ENCODE measurements at places on chromosomes 13 and 19.

DNA sequence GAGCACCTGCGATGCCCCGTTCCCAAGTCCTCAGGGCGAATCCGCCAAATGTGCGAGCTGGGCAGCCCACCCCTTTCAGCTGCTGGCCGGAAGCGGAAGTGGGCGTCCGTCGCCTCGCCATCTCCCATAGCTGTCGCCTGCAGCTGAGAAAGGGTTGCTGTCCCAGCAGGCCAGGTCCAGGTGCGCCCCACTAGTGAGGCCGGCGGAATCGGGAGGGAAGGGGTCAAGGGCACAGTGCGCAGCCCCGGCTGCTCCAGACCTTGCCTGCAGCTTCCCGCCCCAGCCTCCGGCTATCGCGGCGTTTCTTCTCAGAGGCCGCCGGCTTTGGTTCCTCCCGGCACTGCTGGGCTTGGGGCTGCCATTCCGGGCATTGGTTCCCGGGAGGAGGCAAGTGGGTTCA is at the start of gene ZNF177:
TSS of gene ZNF177 (plus strand) at position 109 of the 400 bp plus-strand sequence. CDS start 15,299 bp downstream, outside the sequence.
- DNase-seq = no peak

- DNase-seq = no peak
Measured at GRCh38 chr19:8261347-8261746, 46.8 kb downstream of the CD320 start.

- DNase-seq = peak; percentile 98
Measured at GRCh38 chr19:18464646-18465045, 26.7 kb upstream of the ISYNA1 start.

GRCh38 chr13:44498502-44498901 is 77.6 kb downstream of the TSC22D1 start:
- DNase-seq = no peak

GRCh38 chr19:6297202-6297601 is 17.4 kb upstream of the MLLT1 start:
- DNase-seq = no peak

DNA sequence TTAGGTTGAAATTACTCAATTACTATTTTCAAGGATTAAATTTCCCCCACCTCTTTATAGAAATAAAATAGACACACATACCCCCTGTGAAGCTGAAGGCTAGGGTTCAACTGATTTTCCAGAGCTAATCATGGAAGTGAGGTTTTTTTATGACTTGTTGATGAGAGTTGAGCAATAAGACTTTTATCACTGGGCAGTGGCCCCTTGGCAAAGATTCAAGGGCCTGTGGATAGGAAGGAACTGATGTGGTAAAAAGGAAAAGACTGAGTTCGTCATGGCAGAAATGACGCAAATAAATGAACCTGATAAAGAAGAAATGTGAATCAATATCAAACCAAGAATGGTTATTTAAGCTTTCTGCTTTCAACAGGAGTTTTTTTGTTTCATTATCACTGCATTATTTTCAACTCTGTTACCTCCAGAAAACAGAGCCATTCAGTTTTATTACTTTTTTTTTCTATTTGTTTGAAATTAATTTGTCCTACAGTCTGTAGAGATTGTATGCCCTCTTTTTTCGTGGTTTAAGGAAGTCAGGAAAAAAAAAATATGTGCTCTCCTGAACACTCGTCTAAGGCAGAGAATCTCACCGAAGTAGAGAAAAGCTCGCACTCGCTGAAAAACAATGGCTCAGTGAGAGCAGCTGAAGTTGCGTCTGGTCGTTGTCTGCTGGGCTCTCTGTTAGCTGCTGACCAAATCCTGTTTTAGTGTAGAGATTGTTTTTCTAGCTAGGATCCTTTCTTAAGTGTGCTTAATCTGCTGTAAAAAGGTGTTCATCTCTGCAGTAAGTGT is 38.9 kb downstream of the STOML3 start:
- no peak for DNase-seq

GRCh38 chr13:66405908-66406802 is 824.0 kb downstream of the PCDH9 start:
- no peak for DNase-seq

GRCh38 chr13:52848455-52849195 is at the start of gene PCDH8:
TSS of gene PCDH8 (minus strand) at chr13:52848640. CDS start at chr13:52848436, 204 bp downstream.
- no peak for DNase-seq

- DNase-seq = no peak
Measured at GRCh38 chr19:37074819-37075362, 3.3 kb upstream of the ZNF420 start.

- no peak for DNase-seq
Measured at GRCh38 chr13:44801990-44802389, 187.3 kb downstream of the NUFIP1 start.

DNA sequence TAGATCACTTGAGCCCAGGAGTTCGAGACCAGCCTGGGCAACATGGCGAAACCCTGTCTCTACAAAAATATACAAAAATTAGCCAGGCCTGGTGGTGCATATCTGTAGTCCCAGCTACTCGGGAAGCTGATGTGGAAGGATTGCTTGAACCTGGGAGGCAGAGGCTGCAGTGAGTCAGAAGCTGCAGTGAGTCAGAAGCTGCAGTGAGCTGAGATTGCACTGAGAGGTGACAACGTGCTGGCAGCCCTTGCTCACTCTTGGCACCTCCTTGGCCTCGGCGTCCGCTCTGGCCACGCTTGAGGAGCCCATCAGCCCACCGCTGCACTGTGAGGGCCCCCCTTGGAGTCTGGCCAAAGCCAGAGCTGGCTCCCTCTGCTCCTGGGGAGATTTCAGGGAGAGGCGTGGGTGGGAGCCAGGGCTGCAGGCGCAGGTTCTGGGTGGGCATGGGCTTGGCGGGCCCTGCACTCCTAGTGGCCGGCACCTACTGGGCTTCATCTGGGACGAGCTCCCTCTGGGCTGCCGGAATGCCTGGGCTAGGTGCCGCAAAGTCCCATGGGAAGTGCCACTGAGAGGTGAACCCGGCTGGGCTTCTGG is 39.5 kb upstream of the RPL21 start:
- no peak for DNase-seq

DNA sequence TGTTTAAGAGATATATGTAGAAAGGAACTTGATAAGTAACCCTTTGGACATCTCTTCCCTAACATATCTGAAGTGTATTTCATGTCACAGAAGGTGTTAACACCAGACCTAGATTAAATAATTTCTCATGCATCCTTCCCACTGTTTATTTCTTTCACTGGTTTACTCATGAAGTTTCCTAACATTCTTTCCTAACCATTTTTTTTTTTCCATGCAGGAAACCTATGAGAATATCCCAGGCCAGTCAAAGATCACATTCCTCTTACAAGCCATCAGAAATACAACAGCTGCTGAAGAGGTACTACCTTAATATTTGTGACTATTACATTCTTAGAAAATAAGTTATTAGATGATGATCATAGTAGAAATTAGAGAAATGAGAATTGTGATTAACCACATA is 28.8 kb downstream of the IPO5 start:
- DNase-seq = no peak

GRCh38 chr19:51341976-51342580 is at the start of gene VSIG10L:
TSS of gene VSIG10L (minus strand) at chr19:51342139. CDS start at chr19:51342124, 15 bp downstream.
- no peak for DNase-seq

- DNase-seq = no peak
Measured at GRCh38 chr19:35852029-35852780, at the start of gene NPHS1. TSS of gene NPHS1 (minus strand) at chr19:35852504. CDS start at chr19:35851837, 667 bp downstream.

GRCh38 chr19:33492090-33492489 is 29.5 kb downstream of the PEPD start:
- DNase-seq = peak; percentile 24

- peak; percentile 32 for DNase-seq
Measured at GRCh38 chr13:113625965-113626721, 31.9 kb downstream of the ATP4B start.

GRCh38 chr13:30049692-30050091 is 199.3 kb upstream of the UBL3 start:
- no peak for DNase-seq

DNA sequence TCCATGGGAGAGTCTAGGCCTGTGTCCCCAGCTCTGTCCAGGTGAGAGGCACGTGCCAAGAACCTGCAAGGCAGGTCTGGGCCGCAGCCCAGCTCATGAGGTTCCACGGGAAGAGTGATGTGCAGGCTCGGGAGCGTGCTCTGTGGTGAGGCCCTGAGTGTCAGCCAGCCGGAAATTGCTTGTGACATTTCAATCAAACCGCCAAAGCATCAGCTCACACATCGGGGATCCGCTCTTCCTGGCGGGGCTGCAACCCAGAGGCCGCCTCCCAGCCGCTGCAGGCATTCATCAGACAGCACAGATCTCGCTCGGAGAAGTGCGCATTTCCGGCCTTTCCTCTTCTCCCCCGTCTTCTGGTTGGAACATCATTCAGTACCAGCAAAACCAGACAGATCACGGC is 109.3 kb downstream of the KDM4B start:
- no peak for DNase-seq

DNA sequence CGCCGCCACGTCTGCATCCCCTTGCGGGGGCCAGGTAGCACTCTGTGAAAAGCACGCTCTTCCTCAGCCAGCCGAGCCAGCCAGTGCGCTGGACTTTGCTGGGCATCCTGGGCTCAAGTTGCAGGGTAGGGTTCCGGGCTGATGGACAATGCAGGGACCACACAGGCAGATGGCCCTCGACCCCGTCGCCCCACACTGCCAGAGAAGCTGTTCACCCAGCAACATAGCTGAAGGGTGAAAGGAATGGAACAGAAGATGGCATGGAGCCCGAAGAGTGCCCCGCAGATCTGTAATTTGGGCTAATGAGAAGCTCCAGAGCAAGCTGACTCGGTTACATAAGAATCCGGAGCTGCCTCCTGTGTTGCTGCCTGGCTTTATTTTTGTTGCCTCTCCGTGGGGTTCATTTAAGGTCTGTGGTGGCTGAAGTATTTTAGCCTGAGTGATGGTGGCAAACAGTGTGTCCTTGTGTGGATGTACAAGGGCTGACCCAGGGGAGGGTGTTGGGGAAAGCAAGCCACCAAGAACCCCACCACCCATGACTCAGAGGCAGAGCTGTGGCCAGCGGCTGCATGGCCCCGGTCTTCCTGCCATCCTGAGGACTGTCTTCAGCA is 105.8 kb downstream of the SOX1 start:
- no peak for DNase-seq

DNA sequence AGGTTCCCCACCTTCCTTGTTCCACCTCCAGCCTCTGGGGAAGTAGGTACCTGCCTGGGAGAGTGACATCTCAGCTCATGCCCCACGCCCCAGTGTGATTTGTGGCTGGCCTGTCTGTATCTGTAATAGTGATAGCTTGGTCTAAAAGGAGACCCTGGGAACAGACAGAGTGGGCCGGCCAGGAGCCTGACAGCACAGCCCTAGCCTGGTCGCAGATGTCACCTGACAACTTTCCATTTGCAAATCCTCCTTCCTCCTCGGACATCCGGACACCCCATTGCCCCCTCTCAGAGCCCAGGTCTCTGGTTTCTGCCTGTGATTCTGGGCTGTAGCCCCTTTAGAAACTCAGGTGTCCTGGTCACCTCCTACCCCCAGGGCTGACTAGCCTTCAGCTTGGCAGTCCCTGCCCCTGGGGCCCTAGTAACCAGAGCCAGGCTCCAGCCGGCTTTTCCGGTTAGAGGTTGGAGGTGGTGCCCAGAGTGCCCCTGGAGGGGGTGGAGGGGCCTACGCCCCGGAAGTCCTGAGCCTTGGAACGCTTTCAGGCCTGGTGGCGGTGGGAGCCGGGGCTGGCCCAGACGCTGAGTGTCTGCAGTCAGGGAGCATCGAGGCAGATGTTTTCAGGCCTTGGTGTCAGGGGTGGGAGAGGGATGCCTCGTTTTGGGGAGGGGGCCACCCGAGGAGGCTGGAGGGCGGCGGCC is 6.5 kb downstream of the LRRC8E start:
- no peak for DNase-seq

DNA sequence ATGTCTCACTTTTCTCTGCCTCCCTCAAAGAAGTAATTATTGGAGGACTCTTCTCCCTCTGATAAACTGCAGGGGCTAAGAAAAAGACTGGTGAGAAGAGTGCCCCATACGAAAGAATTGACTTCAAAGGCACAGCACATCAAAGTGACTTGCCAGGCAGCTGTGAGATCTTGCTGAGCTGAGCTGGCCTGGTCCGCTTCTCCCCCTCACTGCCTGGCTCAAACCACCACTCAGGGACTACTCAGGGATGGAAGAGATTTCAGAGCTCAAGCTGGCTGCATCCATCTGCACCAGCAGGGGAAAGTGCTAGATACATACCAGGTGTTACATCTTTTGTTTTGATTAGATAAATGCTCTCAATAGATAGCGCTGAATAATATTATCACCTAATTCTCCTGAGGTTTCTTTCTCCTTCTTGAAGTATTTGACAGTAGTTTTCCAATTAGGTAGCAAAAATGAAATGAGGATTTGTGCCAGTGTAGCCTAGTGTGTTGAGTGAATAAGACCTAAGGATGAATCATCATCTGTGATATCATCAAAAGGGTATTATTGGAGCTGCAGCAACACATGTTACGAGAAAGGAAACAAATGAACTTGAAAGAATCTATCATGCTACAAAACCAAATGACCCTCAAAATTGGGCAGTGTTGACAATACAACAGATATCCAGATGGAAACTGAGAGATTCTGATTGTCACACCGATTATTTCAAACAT is 379.8 kb downstream of the TBC1D4 start:
- DNase-seq = no peak

DNA sequence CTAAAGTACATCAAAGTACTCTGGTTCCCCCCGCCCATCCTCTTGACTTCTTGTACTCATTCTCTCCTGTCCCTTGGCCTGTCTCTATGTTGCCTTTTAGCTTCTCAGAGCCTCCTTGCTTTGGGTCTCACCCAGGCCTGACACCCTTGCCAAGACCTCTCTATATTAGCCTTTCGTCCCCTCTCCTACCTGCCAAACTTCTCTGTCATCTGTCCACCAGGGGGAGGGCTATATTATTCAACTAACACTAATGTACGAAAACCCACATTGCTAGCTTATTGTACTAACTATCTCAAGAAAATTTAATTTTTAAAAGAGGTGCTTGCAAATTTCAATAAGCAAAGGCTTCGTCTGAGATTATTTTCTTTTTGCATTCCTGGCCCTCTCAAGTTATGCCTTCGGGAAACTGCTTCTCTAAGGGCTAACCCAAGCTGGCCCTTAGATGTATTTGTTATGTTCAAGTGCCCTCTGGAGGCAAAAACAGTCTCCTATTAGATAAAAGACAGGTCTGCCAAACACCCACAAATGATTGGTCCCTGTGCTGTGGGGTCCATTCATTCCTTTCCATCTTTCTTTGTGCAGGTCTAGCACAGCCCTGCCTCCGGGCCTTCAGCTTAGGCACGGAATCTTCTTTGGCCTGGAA is 6.3 kb upstream of the MRPS31 start:
- DNase-seq = no peak

- DNase-seq = no peak
Measured at GRCh38 chr13:31320946-31321345, 121.2 kb downstream of the B3GLCT start.

GRCh38 chr13:99617474-99618255 is 116.4 kb downstream of the TM9SF2 start:
- no peak for DNase-seq

GRCh38 chr19:49473868-49474541 is at the start of gene FLT3LG:
TSS of gene FLT3LG (plus strand) at chr19:49474215. CDS start at chr19:49474640, 425 bp downstream.
- DNase-seq = peak; percentile 92

DNA sequence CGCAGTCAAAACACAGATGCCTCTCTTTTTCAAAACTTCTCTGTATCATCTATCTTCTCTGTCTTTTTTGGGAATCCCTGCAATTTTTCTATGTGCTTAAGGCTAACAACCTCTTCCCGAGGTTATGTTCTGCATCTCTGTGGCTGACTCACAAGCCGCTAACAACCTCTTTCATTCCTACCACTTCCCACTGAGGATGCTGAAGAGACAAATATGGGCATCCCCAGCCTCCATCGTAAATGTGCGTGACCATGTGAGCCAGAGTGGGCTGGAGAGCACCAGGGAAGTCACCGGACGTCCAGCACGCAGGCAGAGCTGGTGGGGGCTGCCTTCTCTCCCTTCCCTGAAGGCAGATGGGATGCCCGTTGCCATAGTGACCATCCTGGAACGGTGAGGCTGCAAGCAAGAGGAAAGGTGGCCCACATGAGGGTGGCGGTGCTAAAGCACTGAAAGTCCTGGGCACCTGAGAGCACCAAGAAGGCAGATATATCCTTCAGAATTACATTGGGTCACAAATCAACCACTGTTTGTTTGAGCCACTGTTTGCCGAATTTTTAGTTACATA is 122.8 kb downstream of the SHISA2 start:
- DNase-seq = no peak

Measured in sigmoid colon (tissue), 7 donors.